ENCODE measurements at places on chromosomes 3 and 15.

GRCh38 chr3:53846134-53846850, at the start of the genes CHDH and IL17RB:
Gene CHDH (minus strand): TSS chr3:53846419. CDS start chr3:53824008, 22,411 bp downstream.
Gene IL17RB (plus strand): TSS chr3:53846568. CDS start chr3:53846589, 21 bp downstream.
- DNase-seq: no peak

GRCh38 chr3:113051302-113051711, 60.5 kb downstream of the GTPBP8 start:
- DNase-seq: no peak

- DNase-seq: no peak
These were observed 293.3 kb upstream of the CNTN4 start for GRCh38 chr3:1805331-1805730.

GRCh38 chr3:115098354-115099073, 48.6 kb downstream of the ZBTB20 start:
- no peak for DNase-seq

DNA sequence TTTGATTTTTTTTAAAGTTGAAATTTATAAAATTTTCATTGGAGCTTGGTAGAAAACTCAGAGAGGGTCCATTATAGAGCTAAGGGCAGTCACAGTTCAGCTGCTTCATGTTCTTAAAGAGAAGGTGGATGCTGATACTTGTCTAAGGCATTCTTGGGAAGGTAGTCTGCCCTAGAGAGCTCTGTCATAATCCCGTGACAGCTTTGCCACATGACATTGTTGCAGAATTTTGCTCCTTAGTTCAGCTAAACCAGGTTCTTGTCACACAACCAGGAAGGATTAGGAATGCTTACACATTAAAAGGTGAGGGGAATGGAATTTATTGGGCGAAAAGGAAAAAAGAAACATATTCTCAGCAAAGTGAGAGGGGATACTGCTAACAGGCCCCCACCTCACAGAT, 130.9 kb downstream of the GMNC start:
- no peak for DNase-seq

- DNase-seq: no peak
These were observed 5.1 kb downstream of the MIX23 start for GRCh38 chr3:122377975-122378374.

GRCh38 chr3:111594781-111595180, 365 bp downstream of the ZBED2 start:
- no peak for DNase-seq

- DNase-seq: no peak
These were observed 39.9 kb upstream of the ARHGEF26 start for GRCh38 chr3:154081305-154081704.

DNA sequence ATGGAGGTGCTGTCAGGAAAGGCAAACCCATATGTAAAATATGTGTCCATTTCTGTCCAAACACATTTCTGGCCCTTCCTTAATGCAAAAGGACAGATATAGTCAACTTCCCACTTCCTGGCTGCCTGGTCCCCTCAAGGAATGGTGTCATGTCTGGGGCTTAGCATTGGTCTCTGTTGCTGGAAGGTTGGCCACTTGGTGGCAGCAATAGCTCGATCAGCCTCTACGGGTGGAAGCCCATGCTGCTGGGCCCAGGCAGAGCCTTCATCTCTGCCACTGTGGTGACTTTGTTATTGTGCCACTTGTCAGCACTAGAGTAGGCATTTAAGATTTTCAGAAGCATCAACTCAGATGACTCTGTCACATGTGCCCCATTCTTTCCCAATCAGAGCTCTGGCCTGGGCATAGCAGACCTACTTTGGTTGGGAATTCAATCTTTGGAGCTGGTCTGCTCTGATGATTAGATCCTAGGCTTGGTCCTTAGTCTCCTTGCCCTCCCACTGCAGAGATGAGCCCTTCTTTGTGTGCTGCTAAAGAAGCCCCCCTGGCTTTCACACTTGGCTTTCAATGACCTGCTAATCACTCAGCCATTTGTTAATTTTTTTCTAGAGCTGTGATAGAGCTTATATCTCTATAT, 51.0 kb upstream of the SPSB4 start:
- no peak for DNase-seq

DNA sequence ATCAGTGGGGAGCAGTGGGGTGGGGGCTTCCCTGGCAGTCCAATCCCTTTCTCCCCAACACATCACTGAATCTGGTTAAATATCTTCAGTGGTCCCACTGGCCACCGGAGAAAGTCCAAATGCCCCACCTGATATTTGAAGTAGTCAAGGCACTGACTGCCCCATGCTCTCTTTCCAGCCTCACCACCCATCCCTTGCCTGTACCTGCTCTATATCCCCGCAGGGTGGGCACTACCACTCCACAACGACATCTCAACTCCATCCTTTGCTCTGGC, 101.7 kb downstream of the DAPK2 start:
- no peak for DNase-seq

DNA sequence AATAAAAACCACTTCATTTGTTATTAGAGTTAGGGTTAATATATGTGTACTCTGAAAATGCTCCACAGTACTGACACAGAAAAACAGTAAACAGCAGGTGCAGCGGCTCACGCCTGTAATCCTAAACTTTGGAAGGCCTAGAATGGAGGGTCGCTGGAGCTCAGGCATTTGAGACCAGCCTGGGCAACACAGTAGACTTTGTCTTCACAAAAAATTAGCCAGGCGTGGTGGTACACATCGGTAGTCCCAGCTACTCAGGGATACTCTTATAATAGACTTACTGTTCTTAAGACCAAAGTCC, 40.3 kb downstream of the UACA start:
- DNase-seq: no peak

- DNase-seq: no peak
These were observed 31.2 kb upstream of the TOP2B start for GRCh38 chr3:25695731-25696420.

DNA sequence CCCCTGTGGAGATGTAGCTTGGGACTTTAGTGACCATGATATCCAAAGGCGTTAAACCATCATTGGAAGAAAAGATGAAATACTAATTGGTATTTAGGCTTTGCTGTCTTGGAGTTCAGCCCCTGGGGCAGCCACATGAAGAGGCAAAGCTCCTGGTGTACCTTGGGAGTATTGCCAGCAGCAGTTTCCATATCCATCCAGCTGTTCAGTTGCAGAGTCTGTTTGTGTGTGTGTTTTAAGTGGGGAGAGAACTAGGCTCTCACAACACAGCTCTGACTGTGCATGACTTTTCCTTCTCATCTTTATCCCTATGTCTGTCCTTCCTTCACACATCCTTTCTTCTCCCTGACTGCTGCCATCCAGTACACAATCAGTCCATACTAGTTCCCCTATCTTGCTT, 98.9 kb downstream of the CDIN1 start:
- DNase-seq: no peak

GRCh38 chr3:24485511-24485910, 9.1 kb downstream of the THRB start:
- no peak for DNase-seq

DNA sequence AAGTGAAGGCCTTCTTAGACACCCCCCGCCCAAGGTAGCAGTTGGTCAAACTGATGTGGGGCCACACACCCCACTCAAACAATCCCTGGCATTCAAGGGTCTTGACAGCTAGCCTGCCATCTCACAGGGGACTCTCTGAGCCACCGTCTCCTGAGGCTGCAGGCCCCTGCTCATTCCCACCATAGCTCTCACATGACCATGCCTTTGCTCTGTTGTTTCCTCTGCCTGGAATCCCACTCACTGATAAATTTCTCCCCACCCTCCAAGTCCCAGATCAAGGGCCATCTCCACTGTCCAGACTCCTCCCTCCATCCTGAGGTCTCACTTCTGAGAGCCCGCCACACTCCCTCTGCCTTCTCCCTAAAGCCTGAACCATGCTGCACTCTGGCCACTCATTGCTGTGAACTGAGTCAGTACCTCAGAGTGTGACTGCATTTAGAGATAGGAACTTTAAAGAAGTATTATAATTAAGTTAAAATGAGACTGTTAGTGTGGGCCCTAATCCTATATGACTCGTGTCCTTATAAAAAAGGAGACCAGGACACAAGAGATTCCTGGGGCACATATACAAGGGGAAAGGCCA, 10.0 kb downstream of the WNT7A start:
- DNase-seq: no peak

GRCh38 chr15:50735156-50735555, 30.4 kb downstream of the SPPL2A start:
- no peak for DNase-seq

DNA sequence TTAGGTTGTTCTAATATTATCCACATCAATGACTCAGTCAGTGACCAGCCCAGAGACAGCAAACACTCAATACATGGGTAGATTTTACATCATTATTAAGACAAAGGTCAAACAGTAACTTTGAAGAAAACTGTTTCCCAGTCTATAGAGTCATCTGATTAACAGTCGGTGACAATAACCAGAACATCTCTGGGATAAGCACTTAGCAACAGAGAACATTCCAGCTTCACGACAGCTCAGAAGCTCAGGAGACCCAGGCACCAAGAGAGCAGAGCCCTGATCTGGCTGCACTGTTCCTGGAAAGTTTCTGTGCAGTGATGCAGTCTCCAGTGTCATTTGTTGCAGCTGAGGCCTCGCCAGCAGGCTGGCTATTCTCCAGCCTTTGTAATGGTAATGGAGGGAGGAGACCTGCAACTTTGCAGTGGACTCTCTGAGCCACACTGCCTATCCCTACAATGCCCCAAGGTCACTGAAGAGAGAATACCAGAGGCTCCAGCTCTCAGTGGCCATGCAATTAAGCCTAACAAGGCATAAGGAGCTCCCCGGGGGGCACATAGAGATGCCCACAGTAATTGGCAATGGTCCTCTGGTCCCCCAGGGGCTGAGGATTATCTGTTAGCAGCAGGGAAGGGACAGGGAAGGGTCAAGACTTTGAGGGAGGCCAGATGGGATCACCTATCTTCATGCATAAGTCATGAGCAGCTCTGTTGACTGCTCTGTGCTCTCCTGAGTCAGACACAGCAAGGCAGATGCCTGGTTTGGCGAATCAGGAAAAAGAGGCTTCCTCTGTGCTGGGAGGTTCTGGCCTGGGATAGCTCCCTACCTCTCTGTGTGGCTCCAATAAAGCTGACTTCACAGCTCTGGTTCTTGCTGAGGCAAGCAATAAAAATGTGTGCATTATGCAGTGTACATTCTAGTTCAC, 163.6 kb downstream of the CTNNB1 start:
- DNase-seq: no peak
